ENCODE measurements at places on chromosomes 2 and 18.
A peak's percentile ranks its signal among the peaks of the same experiment; 100 is the strongest.

DNA sequence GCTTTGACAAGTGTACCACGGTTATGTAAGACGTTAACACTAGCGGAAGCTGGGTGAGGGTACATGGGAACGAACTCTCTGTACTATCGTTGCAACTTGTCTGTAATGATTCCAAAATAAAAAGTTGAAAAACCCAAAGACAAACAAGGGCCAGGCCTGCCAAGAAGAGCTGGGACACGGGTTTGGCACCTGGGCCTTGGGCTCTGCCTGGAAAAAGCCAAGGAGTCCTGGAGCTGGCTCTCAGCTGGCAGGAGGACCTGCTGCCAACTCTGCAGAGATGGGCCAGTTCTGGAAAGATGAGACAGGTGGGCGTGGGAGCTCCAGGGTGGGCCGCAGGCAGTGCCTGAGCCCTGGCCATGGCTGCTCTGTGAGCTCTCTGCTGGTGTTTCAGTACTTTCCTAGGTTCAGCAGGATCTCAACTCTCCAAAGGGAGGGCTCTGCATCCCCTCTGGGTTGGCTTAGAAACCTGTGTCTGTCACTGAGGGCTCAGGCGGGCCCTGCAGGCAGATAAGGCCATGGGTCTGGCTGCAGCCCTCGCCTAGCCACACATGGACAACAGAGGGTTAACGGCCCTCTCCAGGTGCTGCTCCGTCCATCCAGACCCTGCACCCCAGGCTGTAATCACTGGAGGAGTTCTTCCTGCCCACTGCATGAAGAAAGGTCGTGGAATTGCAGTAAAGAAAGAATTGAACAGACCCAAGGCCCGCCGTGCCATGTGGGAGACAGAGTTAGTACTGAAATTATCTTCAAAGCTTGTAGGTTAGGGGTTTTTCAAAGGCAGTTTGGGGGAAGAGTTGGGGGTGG is 89.9 kb downstream of the RHOB start:
- no peak for DNase-seq

GRCh38 chr2:3603536-3604206 is 8.8 kb downstream of the COLEC11 start:
- no peak for DNase-seq

DNA sequence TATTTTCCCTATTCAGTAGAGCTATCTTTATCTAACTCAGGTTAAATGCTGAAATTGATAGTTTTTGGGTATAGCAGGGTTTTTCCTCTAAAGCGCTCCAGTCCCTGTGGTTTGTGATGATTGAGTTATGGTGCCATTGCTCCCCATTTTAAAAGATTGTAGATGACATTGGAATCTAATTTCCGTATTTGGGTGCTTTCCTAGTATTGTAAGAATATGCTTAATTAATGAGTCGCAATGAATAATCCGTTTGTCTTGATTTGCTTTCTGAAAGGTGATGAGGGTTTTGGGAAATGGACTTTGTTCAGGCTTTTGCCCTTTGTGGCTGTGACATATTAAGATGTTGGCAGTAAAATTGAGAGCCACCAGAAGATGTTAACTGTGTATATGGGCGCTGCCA is 3.9 kb downstream of the RPS7 start:
- no peak for DNase-seq

GRCh38 chr2:215529271-215529670 is 93.4 kb upstream of the FN1 start:
- DNase-seq, result no peak

GRCh38 chr2:69962986-69963730 is 1.7 kb upstream of the ASPRV1 start:
- no peak for DNase-seq

DNA sequence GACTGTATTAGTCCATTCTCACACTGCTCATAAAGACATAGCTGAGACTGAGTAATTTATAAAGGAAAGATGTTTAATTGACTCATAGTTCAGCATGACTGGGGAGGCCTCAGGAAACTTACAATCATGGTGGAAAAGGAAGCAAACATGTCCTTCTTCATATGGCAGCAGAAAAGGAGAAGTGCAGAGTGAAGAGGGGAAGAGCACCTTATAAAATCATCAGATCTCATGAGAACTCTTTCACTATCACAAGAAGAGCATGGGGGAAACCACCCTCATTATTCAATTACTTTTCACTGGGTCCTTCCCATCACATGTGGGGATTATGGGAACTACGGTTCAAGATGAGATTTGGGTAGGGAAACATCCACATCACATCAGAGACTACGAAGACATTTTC is 43.0 kb upstream of the CAVIN2 start:
- DNase-seq, result no peak

DNA sequence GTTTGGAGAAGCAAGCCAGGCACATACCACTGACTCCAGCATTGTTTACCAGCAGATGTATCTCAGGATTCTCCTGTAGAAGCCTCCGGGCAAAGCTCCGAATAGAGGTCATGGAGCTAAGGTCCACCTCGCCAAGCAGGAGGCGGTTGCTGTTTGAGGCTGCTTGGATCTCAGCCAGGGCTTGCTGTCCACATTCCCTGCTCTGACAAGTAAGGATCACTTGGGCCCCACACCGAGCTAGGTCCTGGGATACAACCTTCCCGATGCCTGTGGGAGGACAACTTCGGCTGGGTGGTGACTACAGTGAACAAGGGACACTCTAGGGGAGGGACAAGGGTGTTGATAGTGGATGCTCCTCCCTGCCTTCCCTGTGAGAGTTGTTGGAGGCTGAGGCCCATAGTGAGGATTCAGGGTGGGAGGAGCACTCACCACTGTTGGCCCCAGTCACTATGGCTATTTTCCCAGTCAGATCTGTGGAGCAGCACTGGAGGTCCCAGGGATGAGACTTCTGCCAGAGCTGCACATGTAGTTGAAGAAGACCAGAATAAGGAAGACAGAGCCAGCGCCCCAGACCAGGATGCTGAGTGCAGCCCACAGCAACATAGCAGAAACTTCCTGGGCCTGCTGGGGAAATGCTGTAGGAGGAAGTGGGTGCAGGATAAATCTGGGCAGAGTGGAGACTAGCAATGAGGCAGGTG is 8.3 kb downstream of the C2orf81 start:
- DNase-seq, result no peak

- DNase-seq, result no peak
These were observed 140.7 kb downstream of the TTC27 start for GRCh38 chr2:32768387-32769174.

- no peak for DNase-seq
These were observed 239.6 kb downstream of the TDRD15 start for GRCh38 chr2:21363364-21363763.

- no peak for DNase-seq
These were observed 33.0 kb upstream of the KIF5C start for GRCh38 chr2:148842050-148842449.

GRCh38 chr2:69781321-69782248 is 39.7 kb downstream of the ANXA4 start:
- no peak for DNase-seq

- no peak for DNase-seq
These were observed 34.6 kb upstream of the GCC2 start for GRCh38 chr2:108414256-108414876.

GRCh38 chr2:36584148-36584794 is 13.7 kb downstream of the FEZ2 start:
- DNase-seq, result no peak

DNA sequence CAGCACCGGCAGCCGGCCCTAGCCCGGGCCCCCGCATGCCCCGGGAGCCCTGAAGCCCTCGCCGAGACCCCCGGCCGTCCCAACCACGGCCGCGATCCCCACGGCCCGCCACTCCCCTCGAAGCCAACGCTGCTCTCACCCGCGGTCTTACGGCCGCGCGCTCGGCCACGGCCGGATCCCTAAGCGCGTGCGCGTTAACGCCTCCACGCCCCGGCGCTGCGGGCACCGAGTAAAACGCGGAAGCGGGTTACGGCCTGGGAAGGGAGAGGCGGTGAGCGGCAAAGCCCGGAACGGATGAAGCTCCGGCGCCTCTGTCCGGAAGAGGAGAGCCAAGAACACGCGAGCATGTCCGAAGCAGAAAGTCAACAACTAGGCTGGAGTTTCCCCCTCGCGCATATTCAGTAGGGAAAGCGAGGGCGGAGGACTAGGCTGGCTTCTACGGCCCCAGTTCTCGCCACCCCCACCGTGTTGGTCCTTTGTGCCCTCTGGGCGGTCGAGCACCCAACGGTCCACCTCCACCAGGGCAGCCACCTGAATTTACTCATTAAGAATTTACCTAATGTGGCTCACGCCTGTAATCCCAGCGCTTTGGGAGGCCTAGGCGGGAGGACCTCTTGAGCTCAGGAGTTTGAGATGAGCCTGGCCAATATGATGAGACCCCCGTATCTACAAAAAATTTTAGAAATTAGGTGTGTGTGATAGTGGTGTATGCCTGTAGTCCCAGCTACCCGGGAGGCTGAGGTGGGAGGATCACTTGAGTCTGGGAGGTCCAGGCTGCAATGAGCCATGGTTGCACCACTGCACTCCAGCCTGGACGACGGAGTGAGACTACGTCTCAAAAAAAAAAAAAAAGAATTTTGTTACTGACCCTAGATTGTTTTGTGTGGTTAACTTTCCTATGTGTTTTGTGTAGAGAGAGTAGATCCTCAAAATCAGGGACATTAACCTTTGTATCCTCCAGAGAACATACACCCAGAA is at the start of gene KANSL3:
Gene KANSL3 (minus strand): TSS at position 169 of the 978 bp plus-strand sequence. CDS start 1,177 bp downstream, outside the sequence.
- DNase-seq, result peak; percentile 93
